H9 (cell line): ENCODE measurements at places on chromosomes 2 and 18. TPM values are rescaled to one million over a fixed set of nuclear protein-coding genes. Genes with fewer than 3 reads are reported as not detected.
A peak's percentile ranks its signal among the peaks of the same experiment; 100 is the strongest.

DNA sequence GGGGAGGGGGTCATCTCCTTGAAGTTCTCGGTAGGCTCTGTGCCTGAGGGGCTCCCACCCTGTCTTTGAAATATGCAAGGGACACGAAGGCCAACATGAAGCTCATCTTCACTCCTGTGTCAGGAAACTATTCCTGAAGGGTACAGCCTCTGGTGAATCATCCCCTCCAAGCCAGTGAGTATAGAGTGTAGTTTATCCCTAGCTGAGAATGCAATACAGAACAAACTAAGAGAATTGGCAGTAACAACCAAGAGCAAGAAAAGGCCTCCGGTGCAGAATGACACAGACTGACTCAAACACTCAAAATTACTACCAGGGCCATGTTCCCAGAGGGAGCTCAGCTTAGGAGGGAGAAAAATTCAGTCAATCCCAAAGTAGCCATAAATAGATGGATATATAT is 413.3 kb downstream of the BCL11A start:
- no peak overlapping the region for H3K27ac ChIP-seq
- DNase-seq: no peak
- no peaks in the 10 kb centered on the region for H3K4me1 ChIP-seq
- H3K27me3 ChIP-seq: no peaks in the 10 kb centered on the region
- peaks cover 7% of the 10 kb centered on the region for H3K36me3 ChIP-seq

- no peaks in the 10 kb centered on the region for H3K27me3 ChIP-seq
- no peak overlapping the region for H3K4me3 ChIP-seq
- no peak overlapping the region for H3K27ac ChIP-seq
- no peaks in the 10 kb centered on the region for H3K4me1 ChIP-seq
Observed at GRCh38 chr2:121960251-121960650, 204.8 kb downstream of the TSN start.

Gene GYPC
- total RNA-seq: 13.6 and 14.0 TPM in 2 replicates

DNA sequence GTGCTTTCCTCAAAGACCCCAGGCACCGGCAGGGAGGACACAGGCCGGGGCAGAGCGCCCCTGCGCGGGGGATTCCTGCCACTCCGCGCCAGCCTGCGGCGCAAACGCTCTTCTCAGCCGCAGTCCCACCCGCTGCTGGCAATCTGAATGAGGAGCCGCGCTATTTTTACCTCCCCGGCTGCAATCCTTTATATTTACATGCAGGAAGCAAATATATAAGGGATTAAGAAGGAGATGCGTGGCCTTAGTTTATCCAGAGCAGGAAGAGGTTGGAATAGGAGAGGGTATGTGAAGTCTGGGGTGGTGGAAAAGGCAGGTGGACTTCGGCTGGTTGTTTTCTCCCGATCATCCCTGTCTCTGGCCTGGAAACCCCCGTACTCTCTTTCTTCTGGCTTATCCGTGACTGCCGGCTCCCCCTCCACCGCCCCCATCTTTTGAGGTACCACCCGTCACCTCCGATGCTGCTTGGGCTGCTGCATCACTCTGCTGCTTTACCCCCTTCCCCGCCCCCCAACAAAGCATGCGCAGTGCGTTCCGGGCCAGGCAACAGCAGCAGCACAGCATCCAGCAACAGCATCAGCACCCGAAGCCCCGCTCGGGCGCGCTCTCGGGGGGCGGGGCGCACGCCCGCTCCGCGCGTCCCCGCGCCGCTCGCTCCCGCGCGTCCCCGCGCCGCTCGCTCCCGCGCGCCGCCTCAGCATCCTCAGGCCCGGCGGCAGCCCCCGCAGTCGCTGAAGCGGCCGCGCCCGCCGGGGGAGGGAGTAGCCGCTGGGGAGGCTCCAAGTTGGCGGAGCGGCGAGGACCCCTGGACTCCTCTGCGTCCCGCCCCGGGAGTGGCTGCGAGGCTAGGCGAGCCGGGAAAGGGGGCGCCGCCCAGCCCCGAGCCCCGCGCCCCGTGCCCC is at the start of gene ADAM23:
ADAM23 (plus strand) TSS at position 700 of the 902 bp plus-strand sequence. CDS start 335 bp downstream, outside the sequence.
- no peaks in the 10 kb centered on the region for H3K36me3 ChIP-seq
- H3K4me3 ChIP-seq: peak within 1 kb of the TSS; percentile 77
- no peaks in the 10 kb centered on the region; the same call in 1 of the 2 replicates for H3K27me3 ChIP-seq

Gene IL1R1
- 0.39 and 0.46 TPM in 2 replicates for total RNA-seq

Gene IFIH1
- 0.81 and 1.1 TPM in 2 replicates for total RNA-seq

GRCh38 chr2:79432731-79433146 is 80.1 kb upstream of the CTNNA2 start:
- H3K27me3 ChIP-seq: no peaks in the 10 kb centered on the region
- peaks cover 11% of the 10 kb centered on the region; the same call in 1 of the 2 replicates for H3K4me1 ChIP-seq
- H3K4me3 ChIP-seq: no peak overlapping the region
- H3K27ac ChIP-seq: no peak overlapping the region
- H3K36me3 ChIP-seq: no peaks in the 10 kb centered on the region

GRCh38 chr18:55494899-55495298 is 93.1 kb downstream of the TCF4 start:
- no peak for DNase-seq
- peaks cover 11% of the 10 kb centered on the region; the same call in 1 of the 2 replicates for H3K4me1 ChIP-seq
- no peak overlapping the region for H3K27ac ChIP-seq
- H3K36me3 ChIP-seq: no peaks in the 10 kb centered on the region
- no peaks in the 10 kb centered on the region for H3K27me3 ChIP-seq

DNA sequence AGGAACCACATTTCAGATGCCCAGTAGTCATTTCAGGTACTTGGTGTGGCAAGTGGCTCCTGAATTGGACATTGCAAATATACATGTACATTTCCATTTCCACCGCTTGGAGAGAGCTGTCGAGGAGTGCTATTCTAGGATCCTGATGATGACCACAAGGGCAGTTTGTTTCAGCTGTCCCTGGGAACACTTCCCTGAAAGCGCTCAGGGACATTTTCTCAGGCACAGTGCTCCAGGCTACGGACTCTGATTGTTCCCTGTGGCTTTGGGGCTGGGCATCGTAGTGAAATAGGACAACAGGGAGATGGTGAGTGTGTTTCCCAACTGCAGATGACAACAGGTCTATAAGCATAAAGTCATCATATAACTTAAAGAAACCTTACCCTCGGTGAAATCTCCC is 3.1 kb downstream of the DBI start:
- no peak overlapping the region for H3K4me3 ChIP-seq
- peaks cover 3% of the 10 kb centered on the region; the same call in 1 of the 2 replicates for H3K4me1 ChIP-seq
- no peaks in the 10 kb centered on the region for H3K27me3 ChIP-seq
- no peak for DNase-seq
- H3K27ac ChIP-seq: no peak overlapping the region

Gene EFR3B
- 7.0 and 7.2 TPM in 2 replicates for total RNA-seq

GRCh38 chr2:204491528-204491927 is 53.7 kb upstream of the PARD3B start:
- H3K4me3 ChIP-seq: no peak overlapping the region
- no peak for DNase-seq
- no peaks in the 10 kb centered on the region for H3K27me3 ChIP-seq
- no peaks in the 10 kb centered on the region for H3K4me1 ChIP-seq
- H3K36me3 ChIP-seq: no peaks in the 10 kb centered on the region
